ENCODE measurements at places on chromosomes 16 and 17. TPM values are rescaled to one million over a fixed set of nuclear protein-coding genes. Genes with fewer than 3 reads are reported as not detected.

- DNase-seq = no peak
Observed at GRCh38 chr17:28537219-28537610, 15.2 kb downstream of the UNC119 start.

DNA sequence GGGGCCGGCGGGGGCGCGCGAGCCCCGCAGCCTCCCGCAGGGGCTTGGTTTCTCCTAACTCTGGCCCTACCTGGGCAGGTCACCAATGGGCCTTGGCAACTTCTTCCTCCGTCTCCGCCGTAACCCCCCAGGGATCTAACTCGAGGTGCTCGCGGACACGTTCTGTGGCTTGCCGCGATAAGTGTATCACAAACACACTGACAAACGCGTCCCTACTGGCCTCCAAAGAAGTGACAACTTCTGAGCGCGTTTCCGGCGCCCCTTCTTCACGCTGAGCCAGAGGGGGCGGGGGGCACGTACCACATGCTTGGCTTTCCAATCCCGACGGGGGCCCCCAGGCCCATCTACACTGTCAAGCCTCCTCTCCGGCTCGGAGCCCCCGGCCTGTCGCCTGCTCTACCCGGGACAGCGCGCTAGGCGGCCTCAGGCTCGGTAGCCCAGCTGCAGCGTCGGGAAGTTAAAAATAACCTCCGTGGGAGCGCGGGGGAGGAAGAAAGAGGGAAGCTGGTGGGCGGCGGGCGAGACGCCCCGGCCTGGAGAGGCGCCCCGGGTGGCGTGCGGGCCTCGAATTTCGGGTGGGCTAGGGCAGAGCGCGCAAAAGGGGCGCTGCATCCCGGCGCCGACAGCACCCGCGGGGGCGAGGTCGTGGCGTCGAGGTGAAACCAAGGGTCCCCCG, 725 bp upstream of the SPHK1 start:
- peak; percentile 58 for DNase-seq

DNA sequence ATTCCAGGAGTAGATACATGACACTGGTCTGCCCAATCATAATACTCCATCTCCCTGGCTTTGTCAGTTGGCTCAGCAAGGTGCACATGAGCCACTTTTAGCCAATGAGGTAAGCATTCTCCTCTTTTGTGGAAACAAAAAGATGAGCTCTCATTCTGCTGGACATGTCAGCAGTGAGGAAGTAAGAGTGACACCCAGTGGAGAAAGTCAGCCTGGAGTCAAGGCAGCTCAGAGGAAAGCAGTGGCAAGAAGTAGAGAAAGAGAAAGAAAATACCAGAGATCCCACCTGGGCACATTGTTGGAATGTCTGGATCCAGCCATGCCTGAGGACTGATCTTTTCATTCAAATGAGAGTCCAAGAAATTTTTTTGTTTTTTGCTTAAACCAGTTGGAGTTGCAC, 496.9 kb upstream of the C16orf82 start:
- no peak for DNase-seq

Gene TP53TG3B
- total RNA-seq = not detected

Gene NEURL4
- total RNA-seq = 17.7 TPM

Gene TPSD1
- total RNA-seq = not detected

- DNase-seq = no peak
Observed at GRCh38 chr16:27366687-27367460, 35.1 kb upstream of the IL21R start.

DNA sequence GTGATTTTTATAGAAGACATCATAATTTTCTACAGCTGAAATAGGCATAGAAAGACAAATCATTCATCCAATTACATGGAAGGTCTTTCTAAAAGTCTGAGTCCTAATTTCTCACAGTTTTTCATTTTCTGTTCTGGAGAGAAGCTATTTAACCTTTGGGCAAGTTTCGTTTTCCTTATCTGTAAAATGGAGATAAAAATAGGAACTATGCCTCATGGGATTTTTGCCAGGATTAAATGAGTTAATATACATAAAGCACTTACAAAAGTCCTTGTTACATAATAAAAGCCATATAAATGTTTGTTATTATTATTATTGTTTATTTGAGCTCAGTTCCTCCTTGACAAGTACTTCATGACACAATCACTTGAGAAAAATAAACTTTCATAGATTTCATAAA, 121.4 kb downstream of the SKAP1 start:
- DNase-seq = peak; percentile 11

Gene IGF2BP1
- total RNA-seq = 5.0 TPM

GRCh38 chr16:55933038-55933437, 57.9 kb upstream of the CES5A start:
- no peak for DNase-seq

- DNase-seq = no peak
Observed at GRCh38 chr16:53884748-53885147, 180.8 kb downstream of the FTO start.

GRCh38 chr17:74804683-74805082, 28.5 kb upstream of the NAT9 start:
- no peak for DNase-seq

Gene TLCD1
- total RNA-seq = not detected

- no peak for DNase-seq
Observed at GRCh38 chr17:60652454-60653247, 25.0 kb upstream of the BCAS3 start.

DNA sequence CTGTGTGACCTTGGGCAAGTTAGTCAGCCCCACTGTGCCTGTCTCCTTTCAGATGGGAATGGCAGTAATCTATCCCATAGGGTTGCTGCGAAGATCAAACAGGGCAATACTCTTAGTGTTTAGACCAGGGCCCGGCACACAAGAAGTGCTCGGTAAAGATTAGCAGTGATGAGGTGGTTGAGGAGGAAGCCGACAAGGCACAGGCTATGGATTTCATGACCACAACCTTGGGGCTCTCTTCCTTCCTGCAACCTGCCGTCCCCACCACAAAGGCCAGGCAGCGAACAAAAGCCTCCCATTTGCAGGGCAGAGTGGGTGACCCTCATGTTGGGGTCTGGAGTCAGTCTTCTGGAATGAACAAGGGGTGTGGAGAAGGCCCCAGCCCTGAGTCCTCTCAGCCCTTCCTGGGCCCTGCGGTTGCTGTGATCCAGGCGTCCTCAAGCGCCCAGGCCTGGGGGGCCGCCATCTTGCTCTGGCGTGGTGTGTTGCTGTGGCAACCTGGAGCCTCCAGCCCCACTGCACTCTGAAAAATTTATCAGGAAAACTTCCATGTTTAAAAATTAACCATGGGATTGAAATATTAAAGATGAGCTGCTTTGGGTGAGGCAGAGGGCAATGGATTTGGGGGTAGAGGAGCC, 9.8 kb downstream of the ADAM11 start:
- no peak for DNase-seq

- no peak for DNase-seq
Observed at GRCh38 chr16:13168091-13168572, 266.7 kb downstream of the SHISA9 start.

DNA sequence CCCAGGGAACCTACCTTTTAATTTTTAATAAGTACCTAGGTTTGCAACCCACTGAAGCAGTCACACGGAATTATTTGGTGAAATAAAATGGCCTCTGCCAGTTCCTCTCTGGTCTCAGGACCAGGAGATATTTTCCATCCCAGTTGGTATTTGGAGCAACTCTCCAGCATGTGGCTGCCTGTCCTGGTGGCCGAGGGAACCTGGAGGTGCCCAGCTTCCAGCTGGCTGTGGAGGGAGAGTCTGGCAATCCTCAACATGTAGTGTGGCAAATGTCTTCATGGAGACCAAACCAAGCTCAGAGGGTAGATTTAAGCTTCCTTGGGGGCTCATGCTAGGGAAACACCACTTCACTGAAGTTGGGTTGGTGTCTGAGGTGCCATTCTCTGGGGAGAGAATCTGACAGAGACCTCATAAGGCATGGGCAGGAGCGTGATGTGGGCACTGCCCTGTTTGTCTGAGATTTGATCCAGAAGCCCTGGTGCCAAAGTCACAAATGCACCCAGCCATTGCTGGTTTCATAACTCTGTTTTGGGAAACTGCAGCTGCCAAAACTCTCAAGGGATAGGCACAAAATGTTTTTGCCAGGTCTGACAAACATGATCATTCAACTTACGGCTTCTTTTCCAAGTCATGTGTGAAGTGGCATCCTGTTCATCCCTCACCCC, 2.8 kb downstream of the MT1X start:
- DNase-seq = no peak

GRCh38 chr16:14249291-14250032, 178.3 kb downstream of the MRTFB start:
- DNase-seq = peak; percentile 71

Gene PRSS27
- 1.3 TPM for total RNA-seq

Gene DBNDD1
- total RNA-seq = 1.7 TPM

DNA sequence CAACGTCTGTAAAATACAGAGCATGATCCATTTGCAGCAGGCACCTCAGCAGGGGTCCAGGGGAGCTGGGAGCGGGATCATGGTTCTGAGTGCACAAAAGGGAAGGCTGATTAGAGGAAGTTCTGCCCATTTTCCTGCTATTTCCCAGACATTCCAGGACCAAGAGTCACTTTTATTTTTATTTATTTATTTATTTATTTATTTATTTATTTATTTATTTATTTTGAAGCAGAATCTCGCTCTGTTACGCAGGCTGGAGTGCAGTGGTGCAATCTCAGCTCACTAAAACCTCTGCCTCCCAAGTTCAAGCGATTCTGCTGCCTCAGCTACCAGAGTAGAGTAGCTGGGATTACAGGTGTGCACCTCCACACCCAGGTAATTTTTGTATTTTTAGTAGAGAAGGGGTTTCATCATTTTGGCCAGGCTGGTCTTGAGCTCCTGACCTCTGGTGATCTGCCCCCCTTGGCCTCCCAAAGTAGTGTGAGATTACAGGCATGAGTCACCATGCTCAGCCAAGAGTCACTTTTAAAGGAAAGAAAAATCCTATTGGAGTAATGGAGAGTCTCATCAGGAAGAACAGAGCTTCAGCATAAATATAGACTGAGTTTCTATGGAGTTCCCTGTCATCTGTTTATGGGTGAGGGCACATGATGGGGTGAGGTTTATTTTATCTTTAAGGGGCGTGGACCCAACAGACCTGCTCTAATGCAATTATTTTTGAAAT, 355.2 kb downstream of the HAPSTR1 start:
- DNase-seq = no peak

- DNase-seq = no peak
Observed at GRCh38 chr16:67846063-67846319, 742 bp upstream of the NUTF2 start.

- DNase-seq = peak; percentile 19
Observed at GRCh38 chr16:77965346-77965745, 57.0 kb upstream of the CLEC3A start.

DNA sequence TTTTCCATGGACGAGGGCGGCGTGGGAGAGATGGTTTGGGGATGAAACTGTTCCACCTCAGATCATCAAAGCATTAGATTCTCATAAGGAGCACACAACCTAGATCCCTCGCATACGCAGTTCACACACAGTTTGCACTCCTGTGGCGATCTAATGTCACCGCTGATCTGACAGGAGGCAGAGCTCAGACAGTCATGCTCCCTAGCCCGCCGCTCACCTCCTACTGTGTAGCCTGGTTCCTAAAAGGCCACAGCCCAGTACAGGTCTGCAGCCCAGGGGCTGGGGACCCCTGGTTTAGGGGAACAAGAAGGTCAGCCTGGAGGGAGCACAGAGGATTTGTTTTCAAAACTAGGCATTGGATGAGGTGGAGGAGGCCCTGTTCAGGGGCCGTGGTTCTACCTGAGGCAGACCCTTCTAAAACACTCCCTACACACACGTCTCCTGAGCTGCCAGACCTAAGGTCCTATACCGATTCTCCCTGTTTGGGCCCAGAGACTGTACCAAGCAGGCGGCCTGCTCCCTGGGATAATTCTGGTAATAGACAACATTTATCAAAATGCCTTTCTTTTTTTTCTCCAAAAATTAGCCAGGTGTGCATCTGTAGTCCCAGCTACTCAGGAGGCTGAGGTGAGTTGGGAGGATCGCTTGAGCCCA, 38.6 kb downstream of the AXIN2 start:
- no peak for DNase-seq

DNA sequence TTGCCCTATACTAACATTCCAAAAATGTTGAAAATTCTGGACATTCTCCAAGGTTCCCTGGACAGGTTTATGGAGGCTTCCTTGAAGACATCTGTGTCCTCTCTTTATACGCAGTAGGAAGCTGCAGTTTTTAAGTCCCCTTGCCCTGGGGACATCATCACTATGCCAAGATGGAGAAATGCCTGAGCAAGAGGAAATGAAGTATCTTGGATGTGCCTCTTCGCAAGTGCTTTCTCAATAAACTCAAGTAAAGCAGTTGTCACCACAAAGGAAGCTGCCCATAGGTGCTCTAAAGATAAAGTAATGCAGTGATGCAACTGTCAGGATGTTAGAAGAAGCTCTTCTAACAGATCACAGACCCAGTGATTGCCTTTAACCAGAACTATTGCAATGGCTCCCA, 71.0 kb downstream of the CDYL2 start:
- no peak for DNase-seq

DNA sequence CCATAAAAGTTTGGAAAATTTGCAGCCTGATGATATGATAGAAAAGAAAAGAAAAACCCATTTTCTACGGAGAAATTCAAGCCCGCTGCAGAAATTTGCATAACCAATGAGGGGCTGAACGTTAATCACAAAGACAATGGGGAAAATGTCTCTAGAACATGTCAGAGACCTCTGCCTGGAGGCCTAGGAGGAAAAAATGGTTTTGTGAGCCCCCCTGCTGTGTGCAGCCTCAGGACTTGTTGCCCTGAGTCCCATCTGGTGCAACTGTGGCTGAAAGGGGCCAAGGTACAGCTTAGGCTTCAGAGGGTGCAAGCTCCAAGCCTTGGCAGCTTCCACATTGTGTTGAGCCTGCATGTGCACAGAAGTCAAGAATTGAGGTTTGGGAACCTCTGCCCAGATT, 1267.4 kb upstream of the GOT2 start:
- DNase-seq = no peak

GRCh38 chr17:81713004-81713555, 996 bp downstream of the SLC25A10 start:
- DNase-seq = no peak

Gene ZNF469
- 7.0 TPM for total RNA-seq

- DNase-seq = no peak
Observed at GRCh38 chr17:29753845-29754439, 131.2 kb upstream of the CORO6 start.

GRCh38 chr16:90044111-90044551, 24.9 kb upstream of the DBNDD1 start:
- DNase-seq = no peak

Data from fibroblast of the aortic adventitia (primary cell).